ENCODE measurements at places on chromosomes 1 and 21.

DNA sequence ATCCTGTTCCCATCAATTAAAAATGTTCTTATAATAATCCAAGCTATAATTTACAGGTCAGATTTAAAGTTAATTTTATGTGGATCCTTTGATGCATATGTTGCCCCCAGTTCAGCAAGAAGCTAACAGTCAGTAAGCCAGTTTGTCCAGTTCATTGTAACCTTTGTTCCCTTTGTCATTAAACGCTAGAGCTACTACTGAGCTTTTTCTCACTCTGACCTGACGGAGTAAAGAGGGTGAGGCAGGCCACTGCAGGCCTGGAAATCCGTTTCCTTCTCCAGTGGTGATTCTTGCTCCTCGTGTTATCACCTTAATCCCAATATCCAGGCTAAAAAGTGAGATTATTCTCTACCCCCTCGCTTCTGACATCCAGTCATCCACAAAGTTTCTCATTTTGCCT is 10.2 kb downstream of the YBX1 start:
- DNase-seq, result no peak

DNA sequence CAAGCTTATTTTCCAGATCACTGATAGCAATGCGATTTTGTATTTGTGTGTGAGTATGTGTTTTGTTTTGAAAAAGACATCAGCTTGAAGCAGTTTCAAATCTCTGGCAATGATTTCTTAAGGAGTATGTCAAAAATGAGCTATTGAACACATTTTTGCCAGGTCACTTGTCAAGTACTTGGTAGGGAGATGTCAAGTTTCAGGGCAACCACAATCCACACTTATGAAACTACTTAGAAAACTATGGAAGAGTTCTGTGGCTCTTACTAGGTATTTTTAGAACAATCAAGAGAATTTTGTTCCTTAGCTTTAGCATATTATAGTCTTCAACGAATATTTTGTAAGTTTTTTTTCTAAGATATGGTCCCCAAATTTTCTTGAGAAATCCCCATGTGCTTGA is 318.8 kb upstream of the ZRANB2 start:
- DNase-seq, result no peak

DNA sequence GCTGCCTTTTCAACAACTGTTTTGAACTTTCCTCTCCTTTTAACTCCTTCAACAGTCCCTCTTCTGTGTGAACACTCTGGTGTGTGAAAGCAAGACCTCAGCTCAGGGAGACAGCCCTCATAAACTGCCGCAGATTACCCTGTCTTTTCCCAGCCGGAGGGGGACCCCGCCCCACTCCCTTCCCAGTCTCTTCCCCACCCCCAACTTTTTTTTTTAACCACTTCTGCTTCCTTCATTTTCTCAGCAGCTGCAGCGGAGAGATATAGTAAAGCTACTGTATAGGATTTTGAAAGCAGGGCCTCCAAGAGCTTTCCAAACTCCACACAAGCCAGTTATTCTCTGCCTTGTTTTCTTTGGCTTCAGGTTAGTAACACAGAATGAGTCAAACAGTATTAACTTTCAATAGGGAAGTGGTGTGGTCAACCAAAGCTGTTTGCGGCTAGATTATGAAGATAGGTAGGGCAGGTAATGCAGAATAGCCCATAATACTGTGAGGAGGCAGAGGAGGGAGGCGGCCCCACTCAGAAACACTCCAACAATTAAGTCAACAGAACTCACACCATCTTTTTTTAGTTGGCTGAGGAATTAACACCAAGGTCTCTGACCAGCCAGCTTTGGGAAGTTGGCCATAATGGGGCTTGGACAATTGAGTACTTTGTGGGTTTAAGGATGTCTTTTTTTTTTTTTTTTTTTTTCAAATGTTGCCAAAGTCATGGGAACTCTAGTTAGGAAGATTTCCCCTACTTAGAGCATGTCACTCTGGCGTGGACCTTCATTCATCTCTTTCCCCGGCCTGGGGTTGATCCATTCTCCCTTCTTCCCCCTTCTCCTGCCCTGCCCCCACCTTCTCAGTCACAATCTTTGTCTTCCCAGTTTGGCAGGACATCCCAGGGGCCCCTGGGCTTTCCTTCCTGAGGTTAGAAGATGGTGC is 177.0 kb downstream of the CLIC6 start:
- peak; percentile 54 for DNase-seq

- DNase-seq, result no peak
Measured at GRCh38 chr1:10736634-10737586, 59.5 kb downstream of the CASZ1 start.
